ENCODE measurements at places on chromosomes 1 and 21. TPM values are rescaled to one million over a fixed set of nuclear protein-coding genes. Genes with fewer than 3 reads are reported as not detected.

GRCh38 chr1:25890239-25891034 lies 14.9 kb upstream of the PAQR7 start:
- DNase-seq, result no peak

Gene NRAS
- 5.9 TPM for total RNA-seq

- DNase-seq, result no peak
Measured at GRCh38 chr1:221625026-221625425, 116.9 kb downstream of the DUSP10 start.

Gene C1orf87
- not detected for total RNA-seq

DNA sequence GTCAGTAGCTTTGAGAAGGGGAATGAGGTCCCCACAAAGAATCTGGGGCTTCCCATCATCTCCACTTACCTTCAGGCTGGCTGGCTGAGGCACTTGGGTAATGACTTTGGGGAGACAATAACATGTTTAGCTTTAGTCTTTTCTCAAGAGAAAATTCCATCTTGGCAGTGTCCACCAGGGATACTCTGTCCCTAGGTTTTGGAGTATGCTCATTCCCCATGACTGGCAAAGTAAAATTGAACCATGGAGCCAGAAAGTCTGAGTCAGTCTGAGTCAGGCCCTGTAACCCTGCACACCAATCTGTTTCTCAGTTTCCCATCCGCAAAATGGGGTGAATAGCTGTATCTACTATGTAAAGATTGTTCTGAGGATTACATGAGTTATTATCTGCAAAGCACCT lies 28.2 kb downstream of the RUNX1 start:
- DNase-seq, result no peak

GRCh38 chr1:151596166-151596953 lies 15.5 kb upstream of the SNX27 start:
- no peak for DNase-seq

DNA sequence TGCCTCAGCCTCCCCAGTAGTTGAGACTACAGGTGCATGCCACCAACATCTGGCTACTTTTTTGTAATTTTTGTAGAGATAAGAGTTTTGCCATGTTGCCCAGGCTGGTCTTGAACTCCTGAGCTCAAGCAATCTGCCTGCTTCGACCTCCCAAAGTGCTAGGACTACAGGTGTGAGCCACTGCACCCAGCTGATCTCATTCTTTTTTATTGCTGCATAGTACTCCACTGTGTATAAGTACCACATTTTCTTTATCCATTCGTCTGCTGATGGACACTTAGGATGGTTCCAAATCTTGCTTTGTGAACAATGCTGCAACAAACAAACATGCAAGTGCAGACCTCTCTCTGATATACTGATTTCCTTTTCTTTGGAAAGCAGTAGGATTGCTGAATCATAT lies 59.5 kb downstream of the UROD start:
- no peak for DNase-seq

DNA sequence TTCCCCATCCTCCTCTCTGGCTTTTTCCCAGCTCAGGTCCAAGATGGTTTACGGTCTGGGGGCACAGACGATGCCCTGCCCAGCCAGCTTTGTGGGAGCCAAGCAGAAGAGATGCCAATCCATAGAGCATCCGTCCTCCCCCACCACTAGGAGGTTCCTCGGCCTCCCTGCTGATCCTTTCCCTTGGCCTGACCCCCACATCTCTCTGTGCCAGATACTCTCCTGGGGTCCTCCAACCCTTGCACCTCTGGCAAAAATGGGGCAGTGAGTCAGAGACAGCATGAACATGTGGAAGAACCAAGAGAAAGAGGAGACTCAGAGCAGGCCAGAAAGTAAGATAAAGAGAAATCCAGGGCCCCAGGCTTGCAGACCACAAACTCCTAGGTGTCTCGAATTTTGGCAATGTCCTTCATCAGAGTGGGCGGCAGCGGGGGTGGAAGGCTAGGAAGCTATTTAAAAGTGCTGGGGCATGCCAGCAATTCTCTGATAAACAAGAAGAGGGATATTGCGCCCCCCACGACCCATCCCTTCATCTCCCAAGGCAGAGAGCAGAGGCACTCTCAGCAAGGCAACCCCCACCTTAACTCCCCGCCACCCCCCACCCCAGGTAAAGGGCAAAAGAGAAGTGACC lies 11.4 kb downstream of the BLACAT1 start:
- no peak for DNase-seq

DNA sequence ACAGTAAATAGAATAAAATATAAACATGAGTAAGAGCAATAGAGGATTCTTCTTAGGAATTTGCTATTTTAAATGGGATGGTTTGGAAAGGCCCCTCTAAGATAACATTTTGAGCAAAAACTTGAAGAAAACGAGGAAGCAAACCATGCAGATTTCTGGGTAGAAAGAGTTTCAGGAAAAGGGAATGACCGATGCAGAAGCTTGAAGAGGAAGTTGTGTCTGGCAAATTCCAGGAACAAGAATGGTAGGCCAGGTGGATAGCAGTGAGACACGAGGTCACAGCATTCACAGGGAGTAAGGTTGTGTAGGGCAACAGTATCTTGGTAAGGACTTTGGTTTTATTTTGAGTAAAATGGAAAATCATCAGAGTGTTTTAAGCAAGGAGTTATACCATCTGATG lies 108.9 kb downstream of the PEX14 start:
- no peak for DNase-seq

DNA sequence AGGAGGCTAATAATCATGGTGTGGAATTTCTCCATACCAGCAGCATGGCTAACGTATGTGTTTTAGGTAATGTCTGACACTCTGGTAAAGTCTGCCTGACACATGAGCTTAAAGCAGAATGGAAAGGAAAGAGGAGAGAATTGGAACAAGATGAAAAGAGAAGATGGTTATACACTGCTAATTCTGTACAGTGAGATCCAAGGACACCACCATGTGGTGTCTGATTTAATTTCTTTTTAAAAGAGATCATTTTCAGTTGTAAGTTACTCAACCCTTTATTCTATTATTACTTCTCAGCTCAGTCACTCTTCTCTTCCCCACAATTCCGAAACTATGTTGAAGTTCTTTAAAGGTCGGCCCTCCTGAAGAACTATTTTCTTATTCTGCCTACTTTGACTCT lies 15.6 kb downstream of the PRKAB2 start:
- DNase-seq, result no peak

Gene FALEC
- not detected for total RNA-seq

GRCh38 chr1:226223157-226223785 lies at the start of gene MIXL1:
Gene MIXL1, plus strand, starts transcription at chr1:226223664. Its CDS starts 18 bp downstream, at chr1:226223682.
- DNase-seq, result no peak

GRCh38 chr1:208219098-208219658 lies 25.0 kb downstream of the PLXNA2 start:
- DNase-seq, result no peak

- DNase-seq, result no peak
Measured at GRCh38 chr1:217747156-217747769, 116.1 kb downstream of the SPATA17 start.

Gene IL10
- 0.43 TPM for total RNA-seq

DNA sequence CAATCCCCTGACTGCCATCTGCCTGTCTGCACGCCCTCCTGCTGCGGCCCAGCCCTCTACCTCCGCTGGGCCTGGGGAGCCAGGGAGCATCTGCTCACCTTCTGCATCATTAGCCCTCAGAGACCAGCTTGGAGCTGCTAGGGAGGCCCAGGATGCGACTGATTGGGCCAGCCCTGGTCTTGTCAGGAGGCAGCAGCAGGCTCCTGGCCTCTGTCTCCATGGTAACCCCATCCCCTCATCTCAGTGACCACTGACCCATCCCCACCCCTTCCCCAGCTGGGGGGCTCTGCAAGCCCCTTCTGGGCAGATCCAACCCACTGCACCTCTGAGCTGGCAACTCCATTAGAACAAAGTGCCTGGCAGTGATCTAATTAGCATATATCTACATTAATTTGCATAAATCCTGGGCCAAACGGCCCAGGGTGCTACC lies 37.7 kb downstream of the NKAIN1 start:
- DNase-seq, result no peak

Gene TAF12
- 27.4 TPM for total RNA-seq

Gene S100A10
- 230 TPM for total RNA-seq

Gene CELA2B
- not detected for total RNA-seq

DNA sequence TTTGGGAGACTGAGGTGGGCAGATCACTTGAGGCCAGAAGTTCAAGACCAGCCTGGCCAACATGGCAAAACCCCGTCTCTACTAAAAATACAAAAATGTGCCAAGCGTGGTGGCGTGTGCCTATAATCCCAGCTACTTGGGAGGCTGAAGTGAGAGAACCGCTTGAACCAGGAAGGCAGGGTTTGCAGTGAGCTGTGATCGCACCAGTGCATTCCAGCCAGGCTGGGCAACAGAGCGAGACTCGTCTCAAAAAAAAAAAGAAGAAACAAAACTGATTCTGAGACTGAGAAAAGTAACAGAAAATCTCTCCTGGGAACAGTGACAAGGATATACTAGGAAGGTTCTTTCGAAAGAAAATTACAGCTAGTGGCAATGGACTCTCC lies 20.9 kb downstream of the USP48 start:
- DNase-seq, result no peak

Gene B3GALT5
- 0.03 TPM for total RNA-seq

All from Right ventricle myocardium superior (tissue), 1 donor.